AG10803 (cell line): ENCODE measurements at places on chromosomes 7 and 10.

- no peak for DNase-seq
Observed at GRCh38 chr7:14368285-14368684, 378.8 kb upstream of the ETV1 start.

DNA sequence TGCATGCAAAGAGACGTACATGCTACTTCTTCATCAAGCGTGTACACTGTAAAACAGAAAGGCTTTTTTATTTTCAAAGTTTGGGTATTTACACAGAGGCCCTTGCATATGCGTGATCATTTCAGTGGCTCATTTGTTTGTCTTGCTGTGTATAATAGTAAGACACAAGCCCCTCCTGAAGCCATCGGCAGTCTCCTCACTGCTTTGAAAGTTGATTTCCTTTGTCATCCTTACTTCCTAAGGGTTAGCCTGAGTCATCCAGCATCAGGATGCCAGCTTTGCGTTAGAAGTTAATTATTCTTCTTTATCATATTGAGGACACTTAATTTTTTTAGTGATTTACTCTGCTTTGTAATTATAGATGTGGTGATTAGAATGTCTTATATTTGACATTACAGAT is 72.5 kb upstream of the CTBP2 start:
- DNase-seq, result no peak

GRCh38 chr7:130554481-130554880 is 62.6 kb downstream of the MEST start:
- DNase-seq, result no peak

- no peak for DNase-seq
Observed at GRCh38 chr10:78778444-78779338, 290.1 kb upstream of the ZMIZ1 start.

GRCh38 chr10:89894051-89894450 is 192.7 kb downstream of the KIF20B start:
- DNase-seq, result no peak

GRCh38 chr10:63801166-63801565 is 280.0 kb downstream of the REEP3 start:
- no peak for DNase-seq

DNA sequence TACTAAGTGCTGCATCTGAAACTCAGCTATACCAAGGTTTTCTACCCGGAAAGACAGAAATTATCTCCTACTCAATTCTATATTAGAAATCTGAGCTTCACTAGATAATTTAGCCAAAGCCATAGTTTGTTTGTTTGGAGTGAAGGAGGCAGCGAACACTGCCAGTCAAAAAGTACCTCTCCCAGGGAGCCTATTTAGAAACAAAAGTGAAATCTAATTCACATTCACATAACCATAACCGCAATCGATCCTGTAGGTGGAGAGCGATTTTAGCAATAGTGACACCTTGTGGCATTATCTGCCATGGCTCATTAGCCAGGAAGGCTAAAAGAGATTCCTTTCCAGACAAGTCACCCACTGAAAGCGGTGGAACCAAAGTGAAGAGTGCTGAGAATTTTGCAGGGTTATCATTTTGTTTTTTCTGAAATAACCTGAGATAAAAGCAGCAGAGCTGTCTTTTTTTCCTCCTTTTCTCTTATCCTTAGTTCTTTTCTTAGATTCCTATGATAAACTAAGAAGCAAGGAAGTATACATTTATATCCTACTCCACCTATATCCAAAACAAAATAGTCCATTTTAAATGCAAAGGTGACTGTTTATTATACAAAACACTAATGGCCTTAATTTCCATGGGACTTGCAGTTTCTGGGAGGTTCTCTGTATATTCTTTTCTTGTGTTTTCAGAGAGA is 83.7 kb upstream of the BET1 start:
- DNase-seq, result peak; percentile 79

DNA sequence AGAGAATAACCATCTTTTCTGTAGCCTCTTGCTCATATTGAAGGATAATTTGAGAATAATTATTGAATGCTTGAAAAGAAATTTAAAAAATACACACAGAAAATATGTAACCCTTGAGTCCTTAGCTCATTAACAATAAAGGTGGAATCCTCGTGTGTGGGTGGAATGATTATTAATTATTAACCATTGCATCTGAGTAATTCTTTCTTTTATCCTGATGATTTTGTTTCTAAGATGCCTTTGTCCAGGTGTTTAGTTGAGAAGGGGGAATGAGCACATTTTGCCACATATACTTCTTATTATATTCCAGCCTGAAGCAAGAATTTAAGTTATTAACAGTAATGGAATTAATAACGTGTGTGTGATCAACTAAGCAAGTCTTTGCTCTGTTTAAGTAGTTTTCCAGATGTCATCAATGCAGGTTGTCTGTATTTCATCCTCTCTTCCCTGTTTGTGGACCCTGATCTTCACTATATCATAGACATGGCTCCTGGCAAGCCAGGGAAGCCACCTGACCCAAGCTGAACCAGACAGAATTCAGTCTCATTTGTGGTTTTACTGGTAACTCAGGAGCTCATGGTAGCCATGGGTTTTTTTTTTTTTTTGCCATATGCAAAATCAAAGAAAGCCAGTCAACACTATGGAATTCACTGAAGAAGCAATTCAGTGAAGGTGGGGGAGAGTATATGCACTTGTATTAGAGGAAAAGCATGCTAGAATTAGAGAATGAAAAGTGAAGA is 144.3 kb downstream of the KIF20B start:
- DNase-seq, result peak; percentile 25

DNA sequence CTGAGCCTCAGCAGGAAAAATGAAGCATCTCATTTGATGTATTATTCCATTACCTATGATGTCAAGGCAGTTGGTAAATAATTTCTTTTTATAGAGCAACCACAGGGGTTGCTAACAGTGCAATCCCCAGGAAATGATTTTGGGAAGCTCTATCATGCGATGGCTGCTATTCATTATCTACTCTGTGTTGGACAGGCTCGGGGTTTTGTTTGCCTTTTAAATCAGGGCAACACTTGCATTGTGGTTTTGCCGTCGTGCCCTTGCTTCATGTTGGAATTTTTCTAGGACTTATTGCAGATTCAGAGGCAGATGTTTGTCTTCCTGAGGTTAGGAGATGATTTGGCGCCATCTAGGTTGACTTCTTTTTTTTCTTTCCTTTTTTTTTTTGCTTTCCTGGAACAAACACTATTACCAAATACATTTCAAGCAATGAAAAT is 128.4 kb downstream of the BICC1 start:
- DNase-seq, result peak; percentile 100

DNA sequence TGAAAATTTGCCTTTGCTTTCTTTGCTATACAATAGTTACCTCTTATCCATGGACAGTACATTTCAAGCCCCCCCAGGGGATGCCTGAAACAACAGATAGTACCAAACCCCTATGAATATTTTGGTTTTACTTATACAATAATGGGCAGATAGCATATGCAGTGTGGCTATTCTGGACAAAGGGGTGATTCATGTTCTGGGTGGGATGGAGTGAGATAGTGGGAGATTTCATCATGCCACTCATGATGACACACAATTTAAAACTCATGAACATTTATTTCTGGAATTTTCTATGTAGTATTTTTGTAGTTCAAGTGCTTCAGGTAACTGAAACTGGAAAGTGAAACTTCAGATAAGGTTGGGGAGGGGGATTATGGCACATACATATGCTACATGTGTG is 12.0 kb downstream of the STARD3NL start:
- DNase-seq, result peak; percentile 13

GRCh38 chr7:116591202-116592040 is 66.6 kb downstream of the CAV1 start:
- no peak for DNase-seq

- DNase-seq, result no peak
Observed at GRCh38 chr7:2142386-2142785, 90.4 kb downstream of the MAD1L1 start.

DNA sequence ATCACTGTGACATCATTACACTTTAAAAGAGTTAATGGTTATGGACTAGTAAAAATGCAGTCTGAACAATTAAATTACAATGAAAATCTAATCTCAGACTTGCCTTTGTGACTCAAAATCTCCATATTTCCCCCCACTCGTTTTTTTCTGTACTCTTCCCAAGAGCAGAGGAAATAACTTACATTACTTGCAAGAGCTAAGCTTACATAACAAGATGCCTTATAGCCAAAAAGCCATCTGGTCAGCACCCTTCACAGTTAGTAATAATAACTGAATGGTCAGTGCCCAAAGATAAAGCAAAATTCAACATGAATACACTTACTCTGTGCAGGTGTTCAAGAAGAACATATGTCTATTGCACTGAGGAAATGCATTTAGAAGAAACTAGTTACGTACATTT is 1381.5 kb upstream of the CELF2 start:
- no peak for DNase-seq

GRCh38 chr7:34078864-34079263 is 173.5 kb downstream of the BMPER start:
- DNase-seq, result no peak

- DNase-seq, result peak; percentile 4
Observed at GRCh38 chr10:45470098-45471012, 96.3 kb downstream of the ALOX5 start.

- no peak for DNase-seq
Observed at GRCh38 chr10:119302172-119302571, 94.8 kb downstream of the GRK5 start.

GRCh38 chr7:4054158-4054557 is 627.9 kb upstream of the FOXK1 start:
- no peak for DNase-seq

GRCh38 chr10:74787457-74787856 is 38.9 kb upstream of the KAT6B start:
- DNase-seq, result no peak

DNA sequence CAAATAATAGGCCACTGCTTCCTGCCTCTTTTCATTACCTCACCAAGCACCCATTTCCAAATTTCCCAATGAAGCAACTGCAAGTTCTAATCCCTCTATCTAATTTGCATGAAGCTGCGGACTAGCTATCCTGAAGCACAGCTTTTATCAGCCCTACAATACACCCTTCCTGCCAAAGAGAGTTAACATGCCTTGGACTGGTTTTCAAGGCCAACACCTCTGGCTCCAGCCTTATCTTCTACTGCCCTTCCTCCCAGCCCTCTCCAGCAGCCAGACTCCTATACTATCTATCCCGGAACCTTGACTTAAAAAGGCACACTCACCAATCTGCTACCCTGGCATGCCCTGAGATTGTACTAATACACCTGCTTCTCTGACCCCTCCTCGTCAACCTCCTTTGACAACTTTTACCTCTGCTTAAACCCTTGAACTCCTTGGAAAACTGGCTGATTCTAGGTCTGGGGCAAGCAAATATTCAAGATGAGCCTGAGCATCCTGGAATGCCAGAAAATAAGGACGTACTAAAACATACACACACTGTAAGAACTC is 73.4 kb downstream of the SGMS1 start:
- DNase-seq, result peak; percentile 25

DNA sequence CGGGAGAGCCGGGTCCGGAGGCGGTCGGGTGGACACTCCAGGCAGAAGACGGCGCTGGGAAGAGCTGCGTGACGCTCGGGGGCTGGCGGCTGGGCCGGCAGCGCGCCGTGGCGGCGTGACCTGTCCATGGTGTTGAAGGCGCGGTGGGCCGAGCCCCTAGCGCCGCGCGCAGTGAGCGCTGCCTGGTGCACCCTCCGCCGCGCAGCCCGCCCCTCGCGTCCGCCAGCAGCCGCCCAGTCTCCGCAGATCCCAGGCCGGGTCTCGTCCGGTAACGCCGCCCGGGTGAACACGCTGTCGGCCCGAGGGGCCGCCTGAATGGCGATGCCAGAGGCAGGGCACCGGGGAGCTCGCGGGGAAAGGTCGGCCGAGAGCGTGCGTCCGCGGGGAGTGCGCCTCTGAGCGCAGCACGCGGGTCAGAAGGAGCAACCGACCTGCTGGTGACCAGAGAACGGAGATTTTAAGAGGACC is 657 bp upstream of the TMEM178B start:
- DNase-seq, result peak; percentile 34

DNA sequence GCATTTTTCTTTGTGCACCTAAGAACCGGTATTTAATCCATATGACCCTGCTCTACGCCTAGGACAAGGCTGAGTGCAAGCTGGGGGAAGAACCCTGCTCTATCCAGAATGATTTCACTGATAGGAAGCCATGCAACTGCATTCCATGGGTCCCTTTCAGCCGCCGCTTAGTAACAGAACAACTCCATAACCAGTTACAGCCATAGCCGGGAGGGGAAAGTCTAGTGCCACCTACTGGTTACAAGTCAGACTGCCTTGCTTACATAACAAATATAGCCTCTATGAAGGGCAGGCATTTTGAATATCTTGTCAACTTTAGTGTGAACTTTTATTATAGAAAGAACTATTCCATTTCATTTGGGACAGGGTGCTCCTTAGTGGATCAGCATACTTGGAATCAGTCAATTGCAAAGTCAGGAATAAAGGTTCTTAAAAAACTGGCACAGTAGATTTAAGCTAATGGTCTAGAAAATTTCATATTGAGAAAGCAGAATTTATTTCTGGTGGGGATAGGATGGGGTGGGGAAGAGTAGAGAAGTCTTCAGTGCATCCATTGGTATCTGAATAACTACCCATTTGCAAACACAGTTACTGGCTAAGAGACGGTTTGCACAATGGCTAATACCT is 521.7 kb downstream of the ADRA2A start:
- peak; percentile 80 for DNase-seq

- no peak for DNase-seq
Observed at GRCh38 chr10:114928818-114929217, 9.2 kb upstream of the TRUB1 start.

DNA sequence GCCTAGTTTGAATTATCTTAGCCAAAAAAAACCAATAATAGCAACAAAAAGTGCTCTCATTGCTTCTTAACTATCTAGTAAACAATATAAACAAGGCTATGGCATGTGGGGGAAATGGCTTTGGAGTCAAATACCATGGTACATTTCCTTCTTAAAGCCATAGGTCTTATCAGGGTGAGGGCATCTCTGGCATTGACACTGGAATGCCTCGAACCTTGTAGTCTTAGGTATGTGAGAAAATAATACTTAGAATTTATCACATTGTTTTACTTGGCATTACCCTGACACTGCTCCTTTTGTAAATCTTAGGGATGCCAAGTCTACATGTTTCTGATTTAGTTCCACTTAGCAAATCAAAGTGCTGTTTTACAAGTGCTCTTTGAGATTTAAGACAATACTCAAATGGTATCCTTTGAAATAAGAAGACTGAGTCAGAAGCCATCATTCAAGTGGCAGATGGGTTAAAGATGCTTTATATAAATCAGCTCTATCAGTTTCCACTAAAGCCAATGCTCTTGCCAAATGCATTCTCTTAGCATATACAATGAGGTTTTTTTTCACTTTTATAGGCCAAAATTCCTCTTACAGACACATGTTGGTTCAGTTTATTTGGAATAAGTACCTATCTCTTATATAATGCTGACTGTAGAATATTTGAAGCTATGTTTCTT is 155.2 kb downstream of the HPSE2 start:
- no peak for DNase-seq

DNA sequence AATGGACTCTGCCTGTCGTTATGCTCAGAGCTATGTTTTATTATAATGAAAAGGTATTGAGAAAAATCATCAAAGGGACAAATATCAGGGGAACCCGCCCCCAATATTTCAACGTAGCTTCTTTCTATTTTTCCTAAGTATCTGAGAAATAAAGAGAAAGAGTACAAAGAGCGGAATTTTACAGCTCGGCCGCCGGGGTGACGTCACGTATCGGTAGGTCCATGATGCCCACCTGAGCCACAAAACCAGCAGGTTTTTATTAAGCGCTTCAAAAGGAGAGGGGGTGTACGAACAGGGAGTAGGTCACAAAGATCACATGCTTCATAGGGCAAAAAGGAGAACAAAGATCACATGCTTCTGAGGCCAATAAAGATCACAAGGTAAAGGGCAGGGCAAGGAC is 281.6 kb upstream of the POM121L12 start:
- no peak for DNase-seq
